ENCODE measurements at places on chromosomes 7 and 10.

- H3K4me3 ChIP-seq = no peak overlapping the region
- no peaks in the 10 kb centered on the region for H3K27me3 ChIP-seq
- DNase-seq = no peak
- H3K36me3 ChIP-seq = no peaks in the 10 kb centered on the region
Measured at GRCh38 chr10:82653244-82654155, 778.5 kb downstream of the NRG3 start.

DNA sequence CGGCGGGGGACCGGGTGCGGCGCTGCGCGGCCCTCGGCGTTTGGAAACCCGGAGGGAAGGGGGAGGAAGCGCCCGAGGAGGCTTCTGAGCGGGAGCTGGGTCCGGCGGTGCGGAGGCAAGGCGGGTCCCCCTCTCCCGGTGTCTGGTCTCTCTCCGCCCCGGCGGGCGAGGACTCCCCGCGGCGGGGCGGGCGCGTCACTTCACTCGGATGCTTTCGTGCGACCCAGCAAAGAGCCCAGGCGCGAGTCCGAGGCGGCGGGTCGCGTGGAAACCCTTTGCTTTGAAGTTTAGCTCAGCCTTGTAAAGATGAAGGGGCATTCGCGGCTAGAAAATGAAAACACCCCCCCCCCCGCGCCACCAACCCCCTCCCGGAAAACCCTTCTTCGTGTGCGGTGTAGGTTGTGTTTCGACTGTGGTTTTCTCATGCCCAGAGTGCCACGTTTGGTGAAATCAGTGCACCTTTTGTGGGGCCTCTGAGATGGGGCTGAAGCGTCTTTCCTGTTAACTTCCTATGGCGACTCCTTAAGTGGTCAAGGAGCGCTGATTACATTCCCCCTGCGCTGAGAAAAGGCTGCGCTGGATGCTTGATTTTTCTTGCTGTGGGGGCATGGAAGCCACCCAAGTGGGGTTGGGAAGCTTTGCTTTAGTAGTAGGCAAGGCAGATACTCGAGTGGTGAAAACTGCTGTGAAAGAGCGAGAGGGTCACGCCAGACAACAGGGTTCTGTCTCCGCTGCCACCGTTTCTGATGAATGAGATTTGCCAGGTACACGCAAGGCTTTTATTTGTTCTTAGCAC, 876 bp downstream of the GNAI1 start:
- H3K36me3 ChIP-seq = no peaks in the 10 kb centered on the region
- DNase-seq = peak; percentile 69
- peak overlapping the region; percentile 88 for H3K4me3 ChIP-seq
- peaks cover 37% of the 10 kb centered on the region for H3K4me1 ChIP-seq

GRCh38 chr7:75599244-75599781, 107.2 kb downstream of the SPDYE5 start:
- no peak overlapping the region for H3K4me3 ChIP-seq
- H3K36me3 ChIP-seq = no peaks in the 10 kb centered on the region
- H3K4me1 ChIP-seq = peaks cover 10% of the 10 kb centered on the region
- no peaks in the 10 kb centered on the region for H3K27me3 ChIP-seq
- no peak for DNase-seq
- H3K27ac ChIP-seq = no peak overlapping the region

DNA sequence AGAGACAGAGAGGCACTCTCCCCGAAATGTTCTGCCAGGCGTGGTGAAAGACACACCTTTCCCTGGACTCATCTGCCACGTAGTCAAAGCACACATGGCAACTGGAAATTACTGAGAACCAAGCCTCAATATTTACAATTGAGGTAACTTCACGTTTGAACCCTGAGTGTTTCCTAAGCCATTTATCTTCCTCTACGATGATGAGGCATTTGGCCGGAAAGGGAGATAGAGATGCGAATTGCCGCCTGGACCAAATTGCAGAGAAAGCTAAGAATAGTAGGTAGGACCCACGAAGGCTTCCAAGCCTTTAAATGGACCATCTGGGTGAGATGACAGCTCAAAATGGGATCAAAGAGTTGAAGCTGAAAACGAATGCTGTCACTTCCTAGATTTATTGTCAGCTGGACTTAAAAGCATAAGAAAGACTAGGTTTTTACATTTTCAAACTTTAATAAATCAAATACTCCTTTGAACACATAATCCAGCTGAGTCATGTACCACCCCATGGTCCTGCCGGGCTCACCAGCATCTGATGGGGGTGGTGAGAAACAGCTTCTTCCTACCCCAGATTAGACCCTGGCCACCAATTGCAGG, 135.6 kb upstream of the LYZL2 start:
- H3K4me3 ChIP-seq = no peak overlapping the region
- H3K27me3 ChIP-seq = no peaks in the 10 kb centered on the region
- peaks cover 8% of the 10 kb centered on the region for H3K4me1 ChIP-seq
- no peaks in the 10 kb centered on the region for H3K36me3 ChIP-seq

GRCh38 chr10:6643962-6644361, 63.9 kb upstream of the PRKCQ start:
- no peak overlapping the region for H3K27ac ChIP-seq
- peaks cover 10% of the 10 kb centered on the region for H3K27me3 ChIP-seq
- no peaks in the 10 kb centered on the region for H3K4me1 ChIP-seq

DNA sequence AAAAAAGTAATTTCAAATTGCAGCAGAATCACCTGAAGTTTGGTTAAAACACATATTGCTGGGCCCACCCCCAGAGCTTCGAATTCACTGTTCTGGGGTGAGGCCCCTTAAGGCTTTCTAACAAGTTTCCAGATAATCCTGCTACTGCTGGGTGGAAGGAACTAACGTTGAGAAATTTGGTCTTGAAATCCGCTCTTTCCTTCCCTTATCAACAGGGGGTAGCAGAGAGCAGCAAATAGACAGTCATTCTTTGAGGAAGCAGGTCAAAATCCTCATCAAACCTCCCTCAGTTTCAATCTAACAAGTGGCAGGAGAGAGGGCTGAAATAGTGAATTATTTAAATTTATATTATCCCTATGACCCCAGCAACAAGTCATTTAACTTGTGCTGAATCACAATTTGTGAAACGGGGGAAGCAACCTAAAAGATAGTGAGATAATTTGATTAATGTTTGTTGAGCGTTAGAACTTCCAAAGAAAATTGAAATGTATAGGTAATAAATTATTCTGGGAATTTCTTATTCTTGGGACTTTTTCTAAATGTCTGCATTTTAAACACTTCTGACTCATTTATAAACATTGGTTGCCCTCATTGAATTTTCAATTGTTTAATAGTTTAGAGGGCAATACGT, 21.7 kb upstream of the MALSU1 start:
- no peaks in the 10 kb centered on the region for H3K27me3 ChIP-seq
- no peak overlapping the region for H3K27ac ChIP-seq
- peak; percentile 75 for DNase-seq
- H3K4me1 ChIP-seq = no peaks in the 10 kb centered on the region

- no peaks in the 10 kb centered on the region for H3K27me3 ChIP-seq
- no peaks in the 10 kb centered on the region for H3K36me3 ChIP-seq
- peaks cover 14% of the 10 kb centered on the region for H3K4me1 ChIP-seq
- no peak for DNase-seq
- no peak overlapping the region for H3K4me3 ChIP-seq
Measured at GRCh38 chr10:99791831-99792230, 9.4 kb downstream of the ABCC2 start.

DNA sequence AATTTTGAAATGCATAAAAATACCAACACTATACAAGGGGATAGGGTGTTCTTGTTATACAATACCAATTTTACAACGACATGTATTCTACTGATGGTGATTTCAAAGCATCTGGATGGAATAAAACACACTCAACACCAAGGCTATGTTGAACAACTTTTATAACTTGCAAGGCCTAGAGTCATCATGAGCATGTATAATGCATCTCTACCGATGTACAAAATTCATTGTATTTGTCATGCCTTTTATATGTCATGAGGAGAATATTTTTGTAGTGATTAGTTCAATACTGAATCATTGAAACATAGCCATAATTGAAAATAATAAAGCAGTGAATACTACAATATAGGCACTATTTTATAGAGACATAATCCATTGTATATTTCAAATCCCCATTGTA, 160.2 kb downstream of the ETV1 start:
- H3K4me1 ChIP-seq = peaks cover 20% of the 10 kb centered on the region
- no peaks in the 10 kb centered on the region for H3K27me3 ChIP-seq
- no peaks in the 10 kb centered on the region for H3K36me3 ChIP-seq
- H3K4me3 ChIP-seq = no peak overlapping the region
- DNase-seq = peak; percentile 24

DNA sequence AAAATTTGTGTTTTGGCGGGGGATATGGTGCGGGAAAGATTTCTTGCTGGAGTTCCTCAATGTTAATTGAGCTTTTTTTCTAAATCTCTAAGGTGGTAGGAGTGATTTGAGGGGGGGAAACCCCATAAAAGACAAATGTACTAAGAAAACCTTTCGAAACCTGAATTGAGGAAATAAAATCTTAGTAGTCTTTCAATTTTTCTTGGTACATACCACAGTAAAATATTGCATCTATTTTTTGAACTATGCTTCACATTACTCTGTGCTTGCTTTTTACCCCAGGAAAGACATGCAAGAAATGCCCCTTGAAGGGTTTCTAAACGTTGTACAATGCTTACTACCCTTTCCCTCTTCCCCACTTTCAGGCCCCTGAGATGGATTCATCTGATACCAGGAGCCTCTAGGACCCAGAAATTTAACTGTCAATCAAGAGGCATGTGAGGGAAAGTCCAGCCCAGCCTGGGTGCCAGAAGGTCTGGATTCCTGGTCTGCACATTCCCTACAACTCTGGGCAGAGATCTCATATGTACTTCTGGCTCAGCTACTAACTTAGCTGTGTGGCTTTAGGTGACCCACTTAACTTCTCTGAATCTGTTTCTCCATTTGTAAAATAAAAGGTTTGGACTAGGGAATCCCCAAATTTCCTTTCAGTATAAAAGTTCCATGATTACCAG, 5.8 kb upstream of the PDCD4 start:
- no peaks in the 10 kb centered on the region for H3K36me3 ChIP-seq
- peak overlapping the region; percentile 38 for H3K4me3 ChIP-seq
- peaks cover 34% of the 10 kb centered on the region for H3K4me1 ChIP-seq
- no peaks in the 10 kb centered on the region for H3K27me3 ChIP-seq

DNA sequence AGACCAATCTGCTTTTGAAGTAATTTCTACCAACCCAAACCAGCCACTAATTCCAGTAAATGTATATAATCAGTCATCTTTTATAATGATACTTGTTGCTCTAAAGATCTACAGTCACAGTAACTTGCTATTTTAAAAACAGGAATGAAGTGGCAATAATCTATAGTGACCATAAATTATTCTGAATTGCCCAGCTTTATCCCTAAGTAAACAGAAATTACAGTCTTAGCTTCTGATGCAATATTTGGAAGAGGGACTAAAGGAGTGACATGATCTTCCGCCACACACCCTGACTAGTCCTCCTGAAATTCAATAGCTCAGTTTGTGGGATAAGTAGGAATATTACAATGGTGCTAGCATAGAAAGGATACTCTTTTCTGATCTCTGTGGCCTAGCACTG, 96.1 kb downstream of the ATE1 start:
- no peaks in the 10 kb centered on the region for H3K36me3 ChIP-seq
- no peaks in the 10 kb centered on the region for H3K4me1 ChIP-seq
- H3K27ac ChIP-seq = no peak overlapping the region
- DNase-seq = no peak

GRCh38 chr7:135755351-135755753, 6.7 kb upstream of the FAM180A start:
- no peaks in the 10 kb centered on the region for H3K36me3 ChIP-seq
- peaks cover 17% of the 10 kb centered on the region for H3K4me1 ChIP-seq
- H3K27me3 ChIP-seq = no peaks in the 10 kb centered on the region

DNA sequence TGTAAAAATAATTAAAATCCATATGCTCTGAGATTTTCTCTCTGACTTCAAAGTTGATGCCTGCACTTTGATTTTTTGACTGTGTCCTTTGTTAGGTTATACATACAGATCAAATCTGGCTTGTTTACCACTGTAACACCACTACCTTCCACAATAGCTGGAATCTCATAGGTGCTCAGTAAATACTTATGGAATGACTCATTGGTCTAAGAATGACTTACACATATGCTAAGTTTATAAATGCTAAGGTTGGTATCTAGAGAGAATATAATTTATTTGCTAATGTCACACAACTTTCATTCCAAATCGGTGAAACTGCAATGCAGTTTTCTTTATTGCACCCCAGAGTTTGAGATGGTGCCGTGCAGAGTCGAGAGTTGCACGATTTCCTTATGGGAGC, 578.5 kb downstream of the SH2D4B start:
- H3K27ac ChIP-seq = no peak overlapping the region
- no peaks in the 10 kb centered on the region for H3K27me3 ChIP-seq
- no peak for DNase-seq
- H3K4me3 ChIP-seq = no peak overlapping the region
- H3K4me1 ChIP-seq = no peaks in the 10 kb centered on the region
- no peaks in the 10 kb centered on the region for H3K36me3 ChIP-seq

DNA sequence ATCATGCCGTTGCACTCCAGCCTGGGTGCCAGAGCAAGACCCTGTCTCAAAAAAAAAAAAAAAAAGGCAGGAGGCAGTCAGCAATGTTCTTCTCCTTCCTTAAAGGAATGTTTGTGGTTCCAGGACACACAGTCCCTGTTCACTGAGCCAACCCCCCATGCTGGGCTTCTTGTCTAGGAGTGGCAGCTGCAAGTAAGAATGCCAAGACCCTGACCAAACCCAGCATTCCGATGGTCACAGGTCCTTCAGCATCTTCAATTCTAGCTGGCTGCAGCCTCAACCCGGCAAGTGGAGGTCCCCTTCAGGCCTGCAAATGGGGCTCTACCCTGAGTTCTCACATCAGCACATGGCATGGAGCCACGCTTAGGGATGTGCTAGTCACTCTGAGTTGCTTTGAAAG, 38.2 kb upstream of the CUX1 start:
- DNase-seq = no peak
- no peak overlapping the region for H3K4me3 ChIP-seq
- no peaks in the 10 kb centered on the region for H3K4me1 ChIP-seq
- no peaks in the 10 kb centered on the region for H3K36me3 ChIP-seq
- no peak overlapping the region for H3K27ac ChIP-seq

DNA sequence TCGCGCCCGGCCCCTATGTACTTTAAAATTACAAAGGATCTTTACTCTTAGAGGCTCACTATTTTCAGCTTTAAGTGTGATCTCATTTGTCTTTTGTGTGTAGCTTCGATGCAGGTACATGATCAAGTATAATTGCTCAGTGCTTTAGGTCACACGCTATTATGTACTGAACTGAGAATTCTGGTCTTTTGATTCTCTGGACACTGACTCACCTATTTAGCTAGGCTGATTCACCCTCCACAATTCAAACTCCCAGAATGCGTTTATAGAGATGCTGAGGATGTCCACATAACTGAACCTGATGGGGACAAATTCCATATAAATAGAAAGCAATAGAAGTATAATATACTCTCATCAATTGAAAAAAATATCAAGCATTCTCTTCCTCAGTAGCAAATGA, 57.8 kb downstream of the PRKCQ start:
- no peaks in the 10 kb centered on the region for H3K4me1 ChIP-seq
- no peak overlapping the region for H3K4me3 ChIP-seq
- no peak for DNase-seq
- no peaks in the 10 kb centered on the region for H3K36me3 ChIP-seq
- no peak overlapping the region for H3K27ac ChIP-seq
- H3K27me3 ChIP-seq = peaks cover 1% of the 10 kb centered on the region

- peaks cover 44% of the 10 kb centered on the region for H3K4me1 ChIP-seq
- H3K27ac ChIP-seq = no peak overlapping the region
- no peaks in the 10 kb centered on the region for H3K27me3 ChIP-seq
- no peak for DNase-seq
- H3K4me3 ChIP-seq = no peak overlapping the region
Measured at GRCh38 chr10:88953662-88954061, 1.1 kb upstream of the ACTA2 start.

- no peaks in the 10 kb centered on the region for H3K4me1 ChIP-seq
- no peak overlapping the region for H3K4me3 ChIP-seq
- H3K27me3 ChIP-seq = no peaks in the 10 kb centered on the region
- H3K36me3 ChIP-seq = no peaks in the 10 kb centered on the region
- no peak overlapping the region for H3K27ac ChIP-seq
Measured at GRCh38 chr7:74217455-74218342, 7.9 kb downstream of the LAT2 start.

Measured in GM23248 (cell line).